ENCODE measurements at places on chromosomes 5 and 9.
A peak's percentile ranks its signal among the peaks of the same experiment; 100 is the strongest.

- no peak for DNase-seq
These were observed 540.2 kb upstream of the TRPC7 start for GRCh38 chr5:136905571-136905970.

DNA sequence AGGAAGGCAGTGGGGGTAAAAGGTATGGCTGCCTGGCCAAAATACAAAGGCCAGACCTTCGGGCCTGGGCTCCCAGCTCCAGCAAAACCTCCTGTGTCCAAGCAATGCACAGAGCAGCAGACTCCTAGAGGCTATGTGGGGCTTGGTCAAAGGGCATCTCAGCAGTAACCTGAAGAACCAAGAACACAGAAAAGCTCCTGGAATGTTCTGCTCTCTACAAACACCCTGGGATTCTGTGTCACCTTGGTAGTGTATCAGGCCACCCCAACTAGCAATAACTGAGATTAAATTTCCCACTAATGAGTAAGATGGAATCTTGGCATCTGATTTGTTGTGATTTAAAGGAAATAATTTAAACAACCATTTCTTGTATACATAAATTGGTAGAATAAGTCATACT is 158.6 kb downstream of the GLIS3 start:
- DNase-seq, result no peak

GRCh38 chr9:136352682-136353081 is 10.9 kb downstream of the DNLZ start:
- no peak for DNase-seq

GRCh38 chr5:80269991-80270438 is 14.2 kb upstream of the SERINC5 start:
- no peak for DNase-seq

DNA sequence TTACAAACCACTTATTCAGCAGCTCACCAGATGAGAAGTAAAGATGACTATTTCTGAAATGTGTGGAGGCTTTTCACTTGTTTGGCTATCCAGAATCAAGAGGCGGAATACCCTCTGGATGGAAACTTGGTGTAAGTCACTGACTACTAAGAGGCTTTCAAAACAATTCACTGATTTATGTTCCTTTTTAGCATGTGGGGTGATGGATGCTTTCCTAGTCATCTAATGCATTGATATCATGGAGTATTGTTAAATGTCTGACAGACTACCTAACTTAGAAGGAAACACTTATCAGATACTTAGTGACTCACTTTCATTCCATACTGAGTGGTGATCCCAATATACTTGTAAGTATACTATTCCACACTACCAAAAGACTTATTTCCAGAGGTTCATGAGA is 141.4 kb downstream of the PLK2 start:
- DNase-seq, result no peak

DNA sequence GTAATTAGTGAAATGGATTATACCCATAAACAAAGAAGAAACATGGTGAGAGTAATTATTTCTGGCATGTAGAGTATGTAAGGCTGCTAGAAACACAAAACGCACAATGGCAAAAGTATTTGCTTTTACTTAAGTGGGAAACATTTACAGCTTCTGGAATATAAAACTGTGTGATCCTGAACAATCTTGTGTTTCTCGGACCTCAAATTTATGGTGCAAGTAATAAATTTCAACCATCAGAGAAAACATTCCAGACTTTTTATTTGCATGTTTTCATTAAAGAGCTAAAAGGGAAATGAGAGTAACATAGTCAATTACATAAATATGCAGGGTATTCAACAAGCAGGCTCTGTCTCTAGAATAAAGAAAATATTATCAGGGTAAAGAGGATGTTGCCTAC is 17.2 kb upstream of the PRR16 start:
- DNase-seq, result no peak

DNA sequence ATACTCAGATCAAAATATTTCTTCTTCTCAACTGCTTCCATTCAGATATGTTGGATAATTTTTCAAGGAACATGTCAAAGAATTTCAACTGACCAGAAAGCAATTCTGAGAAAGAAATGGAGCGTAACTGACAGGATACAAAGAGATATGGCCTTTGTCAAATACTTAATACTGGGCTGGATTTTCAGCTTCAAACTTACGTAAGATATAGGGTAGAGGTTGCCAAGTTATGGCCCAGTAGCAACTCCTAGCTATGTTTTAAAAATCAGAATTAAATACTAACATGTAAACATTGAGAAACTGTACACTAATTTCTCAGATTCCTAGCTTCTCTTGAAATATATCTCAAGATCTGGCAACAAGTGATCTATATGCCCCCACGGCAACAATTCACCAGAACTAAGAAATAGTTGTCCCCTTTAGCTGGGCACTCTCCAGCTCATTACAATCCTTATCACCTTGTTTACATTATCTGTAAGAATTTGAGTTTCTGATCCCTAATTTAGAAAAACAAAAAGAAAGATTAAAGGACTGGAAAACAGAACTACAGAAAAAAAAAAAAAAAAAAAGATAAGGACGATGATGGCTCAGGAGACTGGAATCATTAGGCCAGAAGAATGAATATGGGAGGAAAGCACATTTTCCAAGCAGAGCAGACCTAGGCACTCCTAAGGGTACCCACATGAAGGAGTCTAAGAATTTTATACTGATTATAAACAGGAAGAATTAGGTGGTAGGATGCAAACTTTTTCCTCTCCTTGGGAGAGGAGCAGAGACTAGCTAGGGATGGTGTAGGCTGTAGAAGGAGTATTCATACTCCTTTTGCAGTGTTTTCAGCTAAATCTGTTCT is 23.0 kb downstream of the INIP start:
- no peak for DNase-seq

DNA sequence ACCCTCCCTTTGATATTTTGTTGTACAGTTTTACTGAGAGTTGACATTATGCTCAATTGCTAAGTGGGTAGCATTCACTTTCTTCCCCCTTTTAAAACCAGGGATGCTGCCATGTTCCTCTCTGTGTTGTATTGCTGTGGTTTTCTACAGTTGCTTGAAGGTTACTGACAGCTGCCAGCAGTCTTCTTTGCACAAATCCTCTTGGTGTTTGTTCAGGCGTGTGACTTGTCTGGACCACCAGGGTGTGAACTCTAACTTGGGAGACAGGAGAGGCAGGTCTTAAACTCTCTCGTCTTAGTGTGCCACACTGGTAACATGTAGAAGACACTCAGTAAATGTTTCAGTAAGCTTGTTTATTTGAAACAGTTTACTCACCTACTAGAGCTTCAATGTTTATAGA is 25.1 kb downstream of the SLC44A1 start:
- DNase-seq, result no peak

DNA sequence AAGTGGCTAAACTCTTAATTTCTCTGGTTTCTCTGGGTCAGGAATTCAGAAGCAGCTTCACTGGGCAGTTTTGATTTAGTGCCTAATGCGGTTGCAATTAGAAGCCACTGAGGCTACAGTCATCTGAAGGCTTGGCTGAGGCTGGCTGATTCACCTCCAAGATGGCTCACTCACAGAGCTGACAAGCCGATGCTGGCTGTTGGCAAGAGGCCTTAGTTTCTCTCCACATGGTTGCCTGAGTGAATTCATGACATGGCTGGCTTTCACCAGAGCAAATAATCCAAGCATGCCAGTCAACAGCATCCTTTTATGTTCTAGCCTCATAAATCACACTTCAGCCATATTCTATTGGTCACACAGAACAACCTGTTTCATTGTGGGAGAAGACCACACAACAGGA is 2.8 kb upstream of the CDK7 start:
- no peak for DNase-seq

DNA sequence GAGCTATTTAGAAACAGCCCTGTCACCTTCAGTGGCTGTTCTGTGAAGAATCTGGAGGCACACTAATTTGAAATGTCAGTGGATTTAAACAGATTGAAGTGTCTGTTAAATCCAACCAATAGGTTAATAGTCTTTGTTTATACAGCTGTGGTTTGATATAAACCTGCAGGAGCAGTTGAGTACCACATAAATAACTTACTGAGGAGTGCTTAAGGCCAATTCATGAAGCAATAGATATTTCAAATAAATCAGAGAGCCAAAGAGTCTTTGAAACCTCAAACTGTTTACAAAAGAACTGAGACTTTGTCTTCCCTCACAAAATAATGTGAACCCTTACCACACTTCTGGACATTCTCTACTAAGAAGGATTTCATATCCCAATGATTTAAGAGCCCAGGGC is 111.9 kb downstream of the FEM1C start:
- no peak for DNase-seq

- no peak for DNase-seq
These were observed 64.9 kb upstream of the ECM2 start for GRCh38 chr9:92600462-92601261.

- DNase-seq, result peak; percentile 49
These were observed 69.4 kb upstream of the DAB2IP start for GRCh38 chr9:121581786-121582600.

GRCh38 chr5:108398964-108399363 is 17.1 kb upstream of the FBXL17 start:
- DNase-seq, result no peak

GRCh38 chr5:107993341-107993740 is 322.6 kb upstream of the EFNA5 start:
- no peak for DNase-seq

DNA sequence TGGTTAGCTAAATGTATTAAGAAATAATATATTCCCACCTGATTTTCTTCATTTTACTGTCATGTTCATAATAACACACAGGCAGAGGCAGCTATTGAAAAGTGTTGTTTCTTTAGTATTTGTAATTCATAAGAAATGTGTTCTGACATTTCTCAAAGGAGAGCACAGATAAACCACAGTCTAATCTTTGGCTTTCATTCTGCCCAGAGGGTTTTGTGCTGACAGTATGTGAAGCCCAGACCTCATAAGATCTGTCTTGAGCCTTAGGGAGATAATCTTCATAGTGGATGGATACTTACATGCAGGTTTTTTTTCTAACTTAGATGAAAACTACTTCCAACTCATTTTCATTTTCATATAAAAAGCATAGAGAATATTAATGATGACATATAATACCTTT is 206.1 kb downstream of the CHSY3 start:
- no peak for DNase-seq

DNA sequence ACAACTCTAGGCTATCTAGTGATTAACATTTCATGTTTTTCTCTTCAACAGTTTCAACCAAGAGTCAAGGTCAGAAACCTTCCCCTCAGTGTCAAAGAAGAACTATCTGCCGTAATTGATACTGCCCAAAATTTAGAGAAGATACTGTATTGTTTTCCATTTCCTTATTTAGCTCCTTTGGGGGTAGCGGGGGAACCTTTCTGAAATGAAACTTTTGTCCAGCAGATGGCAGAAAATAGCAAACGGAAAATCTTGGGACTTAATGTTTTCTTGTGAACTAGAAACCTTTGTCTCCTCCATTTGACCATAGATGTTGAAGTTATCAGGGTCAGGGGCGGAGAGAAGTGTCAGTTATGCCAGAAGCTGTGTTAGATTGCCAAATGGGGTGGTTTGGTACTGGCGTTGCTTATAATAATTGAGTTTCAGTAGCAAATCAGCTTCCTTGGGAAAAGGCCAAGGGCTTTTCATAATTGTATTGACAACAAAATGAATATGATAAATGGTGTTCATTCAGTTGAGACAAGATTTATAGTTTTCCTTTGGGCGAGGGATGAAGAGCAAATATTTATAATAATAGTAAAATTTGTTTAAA is 101.7 kb upstream of the TLX3 start:
- no peak for DNase-seq

GRCh38 chr9:34499076-34499475 is 23.7 kb downstream of the ENHO start:
- no peak for DNase-seq

GRCh38 chr9:16612627-16613026 is 257.8 kb downstream of the BNC2 start:
- no peak for DNase-seq

DNA sequence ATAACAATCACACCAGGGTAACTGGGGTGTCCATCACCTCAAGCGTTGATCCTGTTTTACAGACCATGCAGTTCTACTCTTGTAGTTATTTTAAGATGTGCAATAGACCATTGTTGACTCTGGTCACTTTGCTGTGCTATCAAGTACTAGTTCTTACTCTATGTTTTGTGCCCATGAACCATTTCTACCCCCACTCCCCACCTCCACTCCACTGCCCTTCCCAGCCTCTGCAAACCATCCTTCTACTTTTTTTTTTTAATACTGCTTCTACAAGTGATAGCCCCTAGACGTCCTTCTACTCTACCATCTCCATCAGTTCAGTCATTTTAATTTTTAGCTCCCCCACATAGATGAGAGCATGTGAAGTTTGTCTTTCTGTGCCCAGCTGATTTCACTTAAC is 38.8 kb downstream of the EHMT1 start:
- no peak for DNase-seq

DNA sequence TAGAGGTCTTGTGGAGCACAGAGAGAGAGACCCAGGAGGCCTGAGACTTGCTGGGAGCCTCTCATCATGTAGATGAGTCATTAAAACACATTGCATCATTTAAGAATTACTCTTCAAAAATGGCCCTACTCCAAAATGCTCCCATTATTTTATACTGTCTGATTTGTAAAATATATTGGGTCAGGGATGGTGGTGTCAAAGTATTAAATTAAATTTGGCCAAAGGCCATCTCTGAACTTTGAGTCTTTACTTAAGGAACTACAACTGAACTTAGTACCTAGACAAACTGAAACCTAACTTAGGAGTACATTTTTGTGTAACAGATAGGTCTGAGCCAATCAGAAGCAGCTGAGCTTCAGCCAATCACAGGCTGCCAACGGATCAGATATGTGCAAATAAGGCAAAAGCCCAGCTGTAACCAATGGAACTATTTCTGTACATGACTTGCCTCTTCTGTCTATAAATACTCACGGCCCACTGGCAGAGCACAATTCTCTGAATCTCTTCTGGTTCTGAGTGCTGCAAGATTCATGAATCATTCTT is 657.2 kb downstream of the TLE1 start:
- no peak for DNase-seq

- no peak for DNase-seq
These were observed 132.4 kb downstream of the EFNA5 start for GRCh38 chr5:107538331-107538730.

GRCh38 chr5:129172580-129172979 is 78.0 kb downstream of the ISOC1 start:
- no peak for DNase-seq

- DNase-seq, result no peak
These were observed 475 bp downstream of the DDX31 start for GRCh38 chr9:132669319-132669697.

All from hypothalamus (tissue), 51 donors.